ENCODE measurements at places on chromosomes 5 and 9.

GRCh38 chr5:173642191-173642816, 25.9 kb upstream of the BOD1 start:
- no peak for DNase-seq

- no peak for DNase-seq
Observed at GRCh38 chr5:131994533-131995226, 16.8 kb downstream of the ACSL6 start.

DNA sequence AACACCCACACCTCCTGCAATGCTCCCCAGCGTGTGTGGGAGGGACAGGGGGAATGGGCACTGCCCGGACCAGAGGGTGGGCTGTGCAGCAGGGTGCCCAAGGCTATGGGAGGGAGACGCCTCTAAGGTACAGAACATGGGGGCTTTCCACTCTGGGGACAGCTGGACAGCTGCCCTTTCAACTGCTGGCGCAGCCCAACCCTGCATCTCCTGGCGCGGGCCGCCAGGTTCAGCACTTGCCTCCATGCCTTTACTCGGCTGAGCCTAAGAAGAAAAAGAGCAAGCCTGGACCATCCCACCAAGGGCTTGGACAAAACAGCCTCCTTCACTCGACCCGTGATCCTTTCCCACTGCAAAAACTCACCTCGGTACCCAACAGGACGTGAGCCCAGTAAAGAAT, 15.0 kb downstream of the AK8 start:
- no peak for DNase-seq

GRCh38 chr5:133531594-133531993, 80.7 kb downstream of the FSTL4 start:
- peak; percentile 47 for DNase-seq

GRCh38 chr5:62473209-62473608, 60.6 kb downstream of the IPO11 start:
- peak; percentile 19 for DNase-seq

GRCh38 chr5:15092801-15093200, 221.2 kb upstream of the ANKH start:
- DNase-seq: no peak

DNA sequence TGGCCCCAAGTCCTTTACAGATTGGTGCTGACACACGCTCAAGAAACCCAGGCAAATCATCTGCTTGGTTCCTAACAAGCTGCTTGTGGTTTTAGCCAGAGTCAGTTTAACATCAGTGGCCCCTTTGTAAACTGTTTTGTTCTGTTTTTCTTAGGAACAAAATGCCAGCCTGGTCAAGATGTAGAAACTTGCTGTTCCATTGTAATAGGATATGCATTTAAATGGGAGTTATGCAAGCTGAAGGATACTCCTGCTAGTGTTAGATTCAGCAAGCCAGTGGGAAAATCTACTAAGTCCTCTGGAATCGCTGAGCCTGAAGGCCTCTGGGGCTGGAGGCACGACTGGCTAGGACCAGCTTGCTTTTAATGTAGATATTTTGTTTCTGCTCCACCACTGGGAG, 391.1 kb downstream of the TLE4 start:
- DNase-seq: no peak

Measured in fibroblast of skin of right quadriceps (primary cell).